ENCODE measurements at places on chromosomes 2 and 18.

GRCh38 chr2:200800458-200800857 lies 11.3 kb upstream of the BZW1 start:
- no peak for DNase-seq

DNA sequence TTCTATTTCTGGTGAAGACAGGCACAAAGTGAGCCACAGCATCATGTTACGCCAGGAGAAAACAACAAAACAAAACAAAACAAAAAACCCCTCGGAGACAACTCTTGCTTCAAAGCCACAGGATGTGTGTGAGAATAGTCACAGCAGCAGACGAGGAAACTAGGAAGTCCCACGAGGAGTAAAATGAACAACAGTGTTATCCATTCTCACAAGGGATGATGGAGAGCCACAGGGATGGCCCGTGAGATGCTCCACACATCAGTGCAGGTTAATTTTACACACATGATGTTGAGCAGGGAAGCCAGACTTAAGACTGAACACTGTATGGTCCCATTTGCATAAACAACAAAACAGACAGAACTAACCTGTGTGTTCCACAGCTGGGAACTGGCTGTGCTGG lies 128.5 kb upstream of the TMEM18 start:
- DNase-seq = no peak

DNA sequence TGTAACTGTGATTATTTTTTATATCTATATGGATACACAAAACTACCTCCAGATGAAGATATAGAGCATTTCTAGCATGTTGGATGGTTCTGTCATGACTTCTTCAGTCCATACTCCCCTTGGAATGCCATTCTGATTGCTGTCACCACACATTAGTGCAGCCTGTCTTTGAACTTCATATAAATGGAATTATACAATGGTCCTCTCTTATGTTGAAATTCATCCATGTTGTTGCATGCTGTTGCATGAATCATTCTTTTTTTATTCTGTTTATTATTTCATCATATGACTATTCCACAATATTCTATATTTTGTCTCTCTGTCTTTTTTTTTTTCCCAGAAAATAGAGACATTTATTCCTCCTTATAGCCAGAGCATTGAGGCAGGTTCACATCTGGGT lies 74.1 kb downstream of the OSBPL6 start:
- no peak for DNase-seq

GRCh38 chr2:230170532-230170931 lies 49.3 kb downstream of the SP110 start:
- no peak for DNase-seq

All from activated T-helper 1 cell treated with anti-CD3 and anti-CD28 coated beads, Interleukin-2, amount 50 U/mL, for 16 hours (primary cell).